ENCODE measurements at places on chromosomes 5 and 9. TPM values are rescaled to one million over a fixed set of nuclear protein-coding genes. Genes with fewer than 3 reads are reported as not detected.

DNA sequence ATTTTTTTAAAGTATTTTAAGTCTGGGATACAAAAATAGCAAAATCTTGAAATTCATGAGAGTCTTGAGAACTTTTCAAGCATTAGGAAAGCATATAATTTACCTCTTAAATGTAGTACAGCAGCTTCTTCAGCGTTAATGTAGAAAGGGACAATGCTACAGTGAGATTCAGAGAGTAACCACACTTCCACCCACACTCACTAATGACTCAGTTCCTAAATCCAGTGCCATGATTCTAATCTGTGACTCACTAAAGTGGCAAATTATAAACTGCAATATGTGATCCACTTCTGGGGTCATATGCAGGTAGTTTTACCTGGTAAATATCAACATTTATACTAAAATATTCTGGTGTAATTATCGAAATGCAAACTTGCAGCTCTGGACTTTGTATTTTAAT is 434.5 kb upstream of the TUSC1 start:
- H3K27ac ChIP-seq: no peak overlapping the region
- no peaks in the 10 kb centered on the region for H3K27me3 ChIP-seq
- no peaks in the 10 kb centered on the region for H3K4me1 ChIP-seq
- H3K36me3 ChIP-seq: no peaks in the 10 kb centered on the region
- no peak for DNase-seq
- H3K4me3 ChIP-seq: no peak overlapping the region

DNA sequence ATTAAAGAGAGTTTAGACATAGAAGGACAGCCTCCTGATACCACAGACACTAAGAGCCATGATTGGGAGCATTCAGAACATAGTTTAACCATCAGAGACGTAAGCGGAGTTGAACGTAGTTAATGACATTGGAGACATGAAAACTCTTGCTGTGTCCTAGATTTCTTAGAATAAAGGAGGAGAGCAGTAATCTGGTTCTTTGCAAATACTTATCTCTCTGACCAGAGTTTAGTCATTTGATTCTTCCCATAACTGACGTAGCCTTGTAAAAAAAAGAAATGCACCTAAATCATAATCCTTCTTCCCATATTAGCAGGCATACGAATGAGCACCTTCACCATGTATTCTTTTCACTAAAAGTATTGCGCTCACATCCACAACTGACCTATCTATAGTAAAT is 433.3 kb upstream of the SMC2 start:
- DNase-seq: no peak
- H3K27me3 ChIP-seq: no peaks in the 10 kb centered on the region

GRCh38 chr5:116225281-116225922 is 140.6 kb downstream of the COMMD10 start:
- H3K27ac ChIP-seq: no peak overlapping the region
- no peak overlapping the region for H3K4me3 ChIP-seq
- H3K4me1 ChIP-seq: no peaks in the 10 kb centered on the region
- no peaks in the 10 kb centered on the region for H3K27me3 ChIP-seq
- DNase-seq: no peak

DNA sequence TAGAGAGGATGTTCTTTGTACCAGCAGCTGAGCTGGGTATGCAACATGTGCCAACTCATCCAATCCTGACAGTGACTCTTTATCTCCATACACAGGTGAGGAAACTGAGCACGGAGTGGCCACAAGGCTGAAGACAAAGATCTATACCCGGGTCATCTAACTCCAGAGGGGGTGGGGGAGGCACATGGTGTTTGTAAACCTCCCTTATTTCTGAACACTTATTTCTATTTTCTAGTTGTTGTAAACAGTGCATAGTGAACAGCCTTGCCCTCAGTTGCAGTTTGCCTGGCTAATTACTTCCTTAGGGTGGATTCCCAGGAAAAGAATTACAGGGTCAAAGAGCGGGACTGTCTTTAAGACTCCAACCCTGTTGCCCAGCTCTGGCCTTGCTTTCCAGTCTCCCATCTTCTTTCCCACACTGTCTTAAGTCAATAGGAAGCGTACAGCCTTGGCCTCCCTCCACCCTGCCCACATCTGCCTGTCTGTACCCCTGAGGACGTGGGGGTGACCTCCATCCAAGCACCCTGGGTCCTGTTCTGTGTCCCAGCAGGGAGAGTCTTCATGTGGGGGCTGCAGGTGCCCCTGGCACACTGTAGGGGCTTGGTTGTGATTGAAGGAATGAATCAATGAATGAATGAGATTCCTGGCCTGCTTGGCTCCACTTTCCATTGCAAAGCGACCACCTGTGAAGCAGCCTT is 13.2 kb upstream of the FIBCD1 start:
- no peak overlapping the region for H3K4me3 ChIP-seq
- peaks cover 4% of the 10 kb centered on the region for H3K27me3 ChIP-seq
- no peaks in the 10 kb centered on the region for H3K36me3 ChIP-seq
- no peak overlapping the region for H3K27ac ChIP-seq
- H3K4me1 ChIP-seq: no peaks in the 10 kb centered on the region

DNA sequence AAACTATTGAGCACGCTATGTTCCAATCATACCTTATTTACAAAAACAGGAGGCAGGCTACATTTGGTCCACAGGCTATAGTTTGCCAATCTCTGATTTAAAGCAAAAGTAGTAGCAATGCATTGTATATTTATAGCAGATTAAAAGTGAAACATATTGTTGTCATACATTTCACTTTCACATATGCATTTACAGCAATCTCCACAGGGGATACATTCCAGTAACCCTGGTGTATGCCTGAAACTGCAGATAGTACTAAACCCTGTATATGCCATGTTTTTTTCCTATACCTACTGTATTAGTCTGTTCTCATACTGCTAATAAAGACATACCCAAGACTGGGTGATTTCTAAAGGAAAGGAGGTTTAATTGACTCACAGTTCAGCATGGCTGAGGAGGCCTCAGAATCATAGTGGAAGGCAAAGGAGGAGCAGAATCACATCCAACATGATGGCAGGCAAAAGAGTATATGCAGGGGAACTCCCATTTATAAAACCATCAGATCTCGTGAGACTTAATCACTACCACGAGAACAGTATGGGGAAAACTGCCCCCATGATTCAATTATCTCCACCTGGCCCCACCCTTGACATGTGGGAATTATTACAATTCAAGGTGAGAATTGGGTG is 5.9 kb upstream of the CSF1R start:
- H3K27me3 ChIP-seq: no peaks in the 10 kb centered on the region
- peaks cover 8% of the 10 kb centered on the region for H3K4me1 ChIP-seq
- no peaks in the 10 kb centered on the region for H3K36me3 ChIP-seq
- DNase-seq: no peak
- H3K27ac ChIP-seq: no peak overlapping the region

- H3K36me3 ChIP-seq: peaks cover 56% of the 10 kb centered on the region
- no peak overlapping the region for H3K4me3 ChIP-seq
- no peaks in the 10 kb centered on the region for H3K4me1 ChIP-seq
- H3K27ac ChIP-seq: no peak overlapping the region
- no peak for DNase-seq
Measured at GRCh38 chr5:98902733-98903132, 26.1 kb downstream of the CHD1 start.

- no peak overlapping the region for H3K4me3 ChIP-seq
- no peak overlapping the region for H3K27ac ChIP-seq
- peaks cover 54% of the 10 kb centered on the region for H3K27me3 ChIP-seq
- H3K4me1 ChIP-seq: peaks cover 4% of the 10 kb centered on the region
- no peaks in the 10 kb centered on the region for H3K36me3 ChIP-seq
- no peak for DNase-seq
Measured at GRCh38 chr9:137136261-137136880, 2.6 kb upstream of the GRIN1 start.

GRCh38 chr5:150153957-150154617 is 1.6 kb downstream of the PDGFRB start:
- H3K27me3 ChIP-seq: no peaks in the 10 kb centered on the region
- peak overlapping the region; percentile 33 for H3K27ac ChIP-seq
- H3K4me3 ChIP-seq: peak overlapping the region; percentile 43
- peak; percentile 83 for DNase-seq

DNA sequence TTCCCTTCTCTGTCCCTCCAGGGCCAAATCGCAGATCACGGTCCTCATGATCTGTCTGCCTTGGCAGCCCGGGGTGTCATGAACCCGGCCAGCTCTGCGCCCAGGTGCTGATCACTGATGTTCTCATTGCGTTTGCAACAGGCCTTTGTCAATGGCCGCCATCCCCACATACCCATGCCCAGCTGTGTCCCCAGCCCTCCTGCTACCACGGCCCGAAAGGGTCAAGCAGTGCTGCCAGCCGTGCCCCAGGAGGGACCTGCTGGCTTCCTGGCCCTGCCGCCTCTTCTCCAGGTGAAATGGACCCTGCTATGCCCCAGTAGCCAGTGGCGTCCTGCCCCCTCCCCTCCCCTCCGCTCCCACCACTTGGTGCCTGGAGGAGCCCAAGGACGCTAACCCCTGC is 12.8 kb upstream of the VAV2 start:
- no peaks in the 10 kb centered on the region for H3K4me1 ChIP-seq
- DNase-seq: no peak
- H3K27me3 ChIP-seq: no peaks in the 10 kb centered on the region
- no peak overlapping the region for H3K27ac ChIP-seq

- H3K36me3 ChIP-seq: no peaks in the 10 kb centered on the region
- no peaks in the 10 kb centered on the region for H3K4me1 ChIP-seq
- DNase-seq: no peak
- H3K27ac ChIP-seq: no peak overlapping the region
- H3K4me3 ChIP-seq: no peak overlapping the region
Measured at GRCh38 chr9:117535973-117536372, 121.1 kb upstream of the ASTN2 start.

GRCh38 chr5:62494772-62495171 is 82.2 kb downstream of the IPO11 start:
- H3K4me1 ChIP-seq: no peaks in the 10 kb centered on the region
- H3K27me3 ChIP-seq: no peaks in the 10 kb centered on the region
- H3K36me3 ChIP-seq: peaks cover 13% of the 10 kb centered on the region
- H3K27ac ChIP-seq: no peak overlapping the region

DNA sequence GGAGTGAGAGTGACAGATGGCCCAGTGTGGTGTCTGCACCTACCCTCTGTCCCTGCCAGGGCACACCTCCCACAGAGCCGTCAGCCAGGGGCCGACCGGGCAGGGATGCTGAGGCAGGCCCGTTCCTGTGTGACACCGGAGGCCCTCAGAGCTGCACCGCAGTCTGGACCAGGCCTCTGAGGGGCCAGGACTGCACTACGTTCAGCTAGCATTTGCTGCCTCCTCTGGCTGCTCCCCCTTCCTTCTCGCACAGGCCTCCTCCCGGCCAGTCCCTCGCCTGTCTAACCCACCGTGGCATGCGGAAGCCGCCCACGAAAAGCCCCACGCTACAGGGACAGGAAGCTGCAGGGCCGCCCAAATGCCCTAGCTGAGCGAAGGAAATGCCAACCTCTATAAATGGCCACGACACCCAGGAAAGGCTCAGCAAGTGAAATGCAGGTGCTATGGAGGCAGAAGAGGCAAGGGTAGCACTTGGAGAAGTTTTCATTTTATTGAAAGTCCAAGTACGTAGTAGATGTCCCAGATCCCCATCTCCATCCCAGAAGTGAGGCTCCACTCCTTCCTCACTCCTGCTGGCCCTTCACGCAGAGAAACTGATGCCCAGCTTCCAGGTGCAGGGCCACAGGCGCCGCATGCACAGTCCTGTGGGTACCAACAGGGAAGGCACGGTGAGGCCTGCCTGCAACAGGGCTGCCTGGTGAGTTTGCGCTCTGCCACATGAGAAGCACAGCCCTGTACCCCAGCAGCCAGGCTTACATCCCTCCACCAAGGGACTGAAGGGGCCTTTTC is 38.7 kb downstream of the MAPK9 start:
- no peak for DNase-seq
- H3K4me1 ChIP-seq: no peaks in the 10 kb centered on the region
- H3K4me3 ChIP-seq: no peak overlapping the region
- H3K36me3 ChIP-seq: peaks cover 78% of the 10 kb centered on the region
- no peak overlapping the region for H3K27ac ChIP-seq

- no peaks in the 10 kb centered on the region for H3K4me1 ChIP-seq
- no peak overlapping the region for H3K4me3 ChIP-seq
- no peaks in the 10 kb centered on the region for H3K36me3 ChIP-seq
- no peak for DNase-seq
Measured at GRCh38 chr9:17531642-17532254, 47.1 kb upstream of the SH3GL2 start.

DNA sequence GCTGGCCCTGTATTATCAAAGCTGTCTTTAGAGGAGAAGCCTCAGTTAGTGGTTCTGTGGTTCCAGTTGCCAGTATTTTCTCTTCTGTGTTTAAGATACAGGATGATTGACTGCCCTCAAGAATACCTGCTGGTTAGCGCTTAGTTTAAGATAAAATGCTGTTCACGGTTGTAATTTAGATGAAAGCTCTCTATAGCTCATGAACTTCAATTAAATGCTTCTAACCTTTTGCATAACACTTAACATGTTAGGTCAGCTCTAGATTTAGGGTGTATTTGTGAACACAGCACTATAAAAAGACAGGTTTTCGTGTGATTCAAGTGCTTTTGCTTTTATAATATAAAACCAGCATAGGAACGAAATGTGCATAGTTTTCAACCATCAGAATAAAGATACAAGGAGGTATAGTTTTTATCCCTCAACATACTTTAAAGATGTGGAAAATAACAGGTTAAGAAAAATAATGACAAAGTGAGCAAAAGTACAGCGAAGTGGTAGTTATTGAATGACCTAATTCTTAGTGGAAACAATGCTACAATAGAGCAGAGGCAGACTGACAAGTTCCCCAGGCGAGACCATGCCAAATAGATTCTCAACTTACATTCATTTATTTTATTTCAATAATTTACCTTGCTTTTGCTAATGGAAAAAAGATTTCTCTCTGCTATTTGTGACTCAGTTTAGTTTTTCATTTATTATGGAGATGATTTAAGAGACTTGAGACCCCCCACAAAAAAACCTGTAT is 602.6 kb upstream of the DMAC1 start:
- H3K27me3 ChIP-seq: no peaks in the 10 kb centered on the region
- no peaks in the 10 kb centered on the region for H3K4me1 ChIP-seq
- no peak for DNase-seq
- H3K27ac ChIP-seq: no peak overlapping the region
- H3K4me3 ChIP-seq: no peak overlapping the region
- no peaks in the 10 kb centered on the region for H3K36me3 ChIP-seq

The MARVELD2 gene
- total RNA-seq: 0.13 TPM

The OSTF1 gene
- 54.9 TPM for total RNA-seq

The UNC13B gene
- 1.9 TPM for total RNA-seq

The DOLK gene
- total RNA-seq: 31.6 TPM

The LTC4S gene
- not detected for total RNA-seq

The PCA3 gene
- total RNA-seq: not detected
